ENCODE measurements at places on chromosomes 2 and 18.
A peak's percentile ranks its signal among the peaks of the same experiment; 100 is the strongest.

- peak; percentile 59 for DNase-seq
Measured at GRCh38 chr2:64846177-64846576, 143.0 kb upstream of the SLC1A4 start.

GRCh38 chr2:219643788-219644398, 16.5 kb downstream of the SLC4A3 start:
- DNase-seq = no peak

DNA sequence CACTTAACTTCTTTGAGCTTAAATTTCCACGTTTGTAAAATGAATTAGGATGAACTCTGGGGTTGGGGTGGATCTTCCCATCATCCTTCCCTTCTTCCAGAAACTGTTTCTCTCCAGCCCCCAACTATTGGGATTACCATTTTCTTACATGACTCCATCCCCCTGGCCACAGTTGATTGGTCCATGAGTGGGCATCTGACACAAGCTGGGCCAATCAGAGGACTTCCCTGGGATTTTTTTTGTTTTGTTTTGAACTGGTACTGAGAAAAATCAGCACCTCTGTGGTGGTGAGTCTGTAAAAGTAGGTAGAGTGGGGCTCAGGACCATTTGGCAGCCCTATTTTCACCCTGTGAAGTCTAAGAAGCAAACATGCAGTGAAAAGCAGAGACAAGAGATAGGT, 118.0 kb upstream of the SERTAD2 start:
- DNase-seq = no peak

GRCh38 chr18:65487569-65487968, 263.2 kb upstream of the CDH7 start:
- no peak for DNase-seq

DNA sequence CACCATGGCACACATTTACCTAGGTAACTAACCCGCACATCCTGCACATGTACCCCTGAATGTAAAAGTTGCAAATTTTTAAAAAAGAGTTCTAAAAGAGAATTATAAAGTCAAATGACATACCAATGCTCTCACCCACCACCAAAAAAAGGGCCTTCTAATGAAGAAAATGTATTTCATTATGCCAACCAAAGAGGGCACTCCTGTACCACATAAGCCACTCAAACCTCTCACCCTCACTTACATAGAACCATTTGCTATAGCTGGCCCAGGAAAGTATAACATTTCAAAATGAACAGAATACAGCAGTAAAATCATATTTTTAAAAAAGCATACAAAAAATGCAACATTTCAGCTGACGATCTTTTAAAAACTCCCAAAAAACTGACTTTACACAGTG, 241.5 kb upstream of the PKDCC start:
- no peak for DNase-seq

DNA sequence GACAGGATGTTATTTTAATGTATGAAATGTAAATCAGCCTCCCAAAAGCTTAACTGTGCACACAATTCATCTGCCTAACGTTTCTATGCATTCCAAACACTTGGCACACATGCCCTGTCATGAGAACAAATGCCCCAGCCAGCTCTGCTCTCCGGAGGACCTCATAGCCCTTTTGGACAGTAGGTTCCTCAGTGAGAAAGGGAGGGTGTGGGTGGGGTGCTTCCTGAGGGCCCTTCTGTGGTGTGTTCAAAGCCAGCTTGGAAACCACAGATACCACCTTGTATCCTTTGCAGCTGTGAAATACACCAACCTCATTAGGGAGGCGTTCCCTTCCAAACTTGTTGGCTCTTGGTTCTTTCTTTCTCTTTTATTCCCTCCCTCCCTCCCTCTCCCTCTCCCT, 102.2 kb upstream of the ASB18 start:
- DNase-seq = no peak

- DNase-seq = no peak
Measured at GRCh38 chr2:40668425-40668824, 216.5 kb upstream of the SLC8A1 start.

DNA sequence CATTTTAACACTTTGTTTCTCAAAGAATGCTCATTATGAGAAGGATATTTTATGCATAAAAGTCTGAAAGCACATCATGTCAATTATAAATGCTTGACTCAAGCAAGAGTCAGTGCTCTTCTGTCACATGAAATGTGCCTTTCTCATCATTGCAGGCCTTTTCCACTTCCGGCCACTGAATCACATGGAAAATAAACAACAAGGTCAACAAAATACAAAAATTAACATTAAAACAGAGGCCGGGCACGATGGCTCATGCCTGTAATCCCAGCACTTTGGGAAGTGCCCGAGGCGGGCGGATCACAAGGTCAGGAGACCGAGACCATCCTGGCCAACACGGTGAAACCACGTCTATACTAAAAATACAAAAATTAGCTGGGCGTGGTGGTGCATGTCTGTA, 480.6 kb downstream of the SPAG16 start:
- no peak for DNase-seq

GRCh38 chr2:131056204-131056931, 36.9 kb downstream of the FAM168B start:
- DNase-seq = no peak

DNA sequence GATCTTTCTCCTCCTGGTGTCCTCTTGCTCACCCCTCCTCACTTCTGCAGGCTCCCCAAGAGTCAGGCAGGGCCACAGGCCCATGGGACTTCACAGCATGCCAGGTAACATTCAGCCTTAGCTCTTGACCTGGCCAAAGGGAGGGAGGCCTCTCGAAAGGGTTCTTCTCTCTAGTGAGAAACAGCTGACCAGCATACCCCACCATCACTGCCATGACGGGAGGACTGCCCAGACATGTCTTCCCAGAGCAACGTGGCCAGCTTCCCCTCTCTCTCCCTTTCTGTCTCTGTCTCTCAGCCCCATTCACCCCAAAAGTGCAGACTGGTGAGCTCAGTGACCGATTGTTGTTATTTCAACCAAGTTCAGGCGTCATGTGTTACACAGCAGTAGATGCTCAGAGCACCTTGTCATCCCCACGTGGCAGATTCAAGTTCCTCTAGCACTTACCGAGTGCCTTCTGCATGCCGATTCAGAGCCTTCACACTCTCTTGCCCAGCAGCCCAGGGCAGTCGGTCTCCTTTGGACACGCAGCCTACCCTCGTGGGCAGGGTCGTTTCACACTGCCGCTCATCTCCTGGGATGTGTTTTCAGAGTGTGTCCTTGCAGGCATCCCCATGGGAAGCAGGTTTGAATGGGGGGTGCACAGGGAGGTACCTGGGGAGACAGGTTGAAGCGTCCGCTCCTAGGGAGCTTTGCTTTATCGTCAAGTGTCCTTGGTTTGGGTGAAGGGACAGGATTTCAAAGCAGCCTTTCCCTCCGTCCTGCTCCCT, 259.9 kb downstream of the NDUFA10 start:
- DNase-seq = no peak

DNA sequence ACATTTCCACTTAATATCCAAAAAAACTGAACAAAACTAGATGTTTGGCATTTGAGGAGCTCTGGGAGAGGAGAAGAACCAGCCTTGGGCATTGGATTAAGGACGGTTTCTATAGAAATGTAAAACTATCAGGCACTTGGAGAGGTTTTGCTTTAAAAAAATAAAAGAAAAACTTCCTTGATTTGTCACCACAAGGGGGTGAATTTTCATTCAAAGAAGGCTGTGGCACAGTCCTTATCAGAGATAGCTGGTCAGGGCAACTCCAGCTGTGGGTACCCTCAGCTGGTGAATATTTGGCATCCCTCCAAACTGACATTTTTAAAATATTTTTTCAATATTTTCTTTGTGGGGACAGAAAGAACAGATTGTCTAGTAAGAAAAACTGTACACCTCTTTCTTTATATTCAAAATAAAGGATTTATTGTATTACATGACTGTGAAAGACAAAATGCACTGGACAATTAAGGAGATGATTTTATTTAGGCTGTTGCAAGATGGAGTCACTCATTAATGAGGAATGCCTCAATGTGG, 46.1 kb upstream of the TBC1D8 start:
- DNase-seq = no peak

GRCh38 chr2:168948621-168949212, 47.6 kb downstream of the G6PC2 start:
- DNase-seq = no peak

GRCh38 chr18:61735564-61736102, 157.2 kb downstream of the RNF152 start:
- no peak for DNase-seq

GRCh38 chr2:221286406-221286805, 285.7 kb downstream of the EPHA4 start:
- no peak for DNase-seq

GRCh38 chr2:26285931-26286330, 41.2 kb downstream of the HADHB start:
- DNase-seq = no peak

GRCh38 chr2:186558512-186559276, 31.2 kb upstream of the ITGAV start:
- DNase-seq = peak; percentile 41

DNA sequence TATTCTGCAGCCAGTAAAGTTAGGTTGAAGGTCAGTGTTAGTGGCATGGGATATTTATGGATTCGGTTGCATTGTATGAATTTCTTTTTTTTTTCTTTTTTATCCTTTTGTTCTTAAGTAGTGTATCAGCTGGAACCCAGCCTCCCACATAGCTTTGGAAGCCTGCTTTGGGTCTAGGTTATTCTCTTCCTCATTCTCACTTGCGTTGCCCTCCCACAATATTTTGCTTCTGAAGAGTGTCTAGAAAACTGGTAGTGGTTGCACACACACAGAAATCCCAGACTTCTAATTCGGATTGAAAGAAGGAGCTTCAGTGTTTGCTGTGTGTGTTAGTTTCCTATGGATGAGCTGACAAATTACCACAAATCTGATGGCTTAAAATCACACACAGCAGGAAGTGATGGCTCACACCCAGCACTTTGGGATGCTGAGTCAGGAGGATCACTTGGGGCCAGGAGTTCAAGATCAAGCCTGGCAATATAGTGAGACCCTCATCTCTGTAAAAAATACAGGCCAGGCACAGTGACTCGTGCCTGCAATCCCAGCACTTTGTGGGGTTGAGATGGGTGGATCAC, 104.8 kb downstream of the ARL4C start:
- DNase-seq = no peak

- DNase-seq = no peak
Measured at GRCh38 chr2:110126906-110127305, 11.3 kb upstream of the MALL start.

DNA sequence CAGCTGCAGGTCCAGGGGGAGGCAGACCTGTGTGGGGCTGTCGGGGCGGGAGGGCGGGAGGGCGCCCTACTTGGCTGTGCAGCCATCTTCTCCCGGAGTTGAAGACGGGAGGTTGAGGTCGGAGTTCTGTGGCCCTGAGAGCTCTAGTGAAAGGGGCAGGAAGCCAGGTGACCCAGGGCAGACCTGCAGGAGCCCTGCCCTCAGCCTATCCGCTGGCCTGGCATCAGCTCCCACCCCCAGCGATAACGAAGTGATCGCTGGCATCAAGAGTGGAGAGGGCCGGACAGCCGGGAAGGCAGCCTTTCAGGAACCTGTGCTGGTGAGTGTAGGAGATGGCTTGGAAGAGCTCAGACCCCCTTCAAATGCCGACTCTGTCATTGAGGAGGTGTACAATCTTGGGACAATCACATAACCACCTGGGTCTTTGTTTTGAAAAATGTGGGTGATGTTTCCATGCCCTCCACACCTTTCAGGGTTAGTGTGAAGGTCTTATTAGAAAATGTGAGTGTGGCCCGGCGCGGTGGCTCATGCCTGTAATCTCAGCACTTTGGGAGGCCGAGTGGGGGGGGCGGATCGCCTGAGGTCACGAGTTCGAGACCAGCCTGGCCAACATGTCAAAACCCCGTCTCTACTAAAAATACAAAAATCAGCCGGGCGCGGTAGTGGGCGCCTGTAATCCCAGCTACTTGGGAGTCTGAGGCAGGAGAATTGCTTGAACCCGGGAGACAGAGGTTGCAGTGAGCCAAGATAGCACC, 1.3 kb downstream of the ARHGEF4 start:
- no peak for DNase-seq

- peak; percentile 77 for DNase-seq
Measured at GRCh38 chr18:32362484-32362883, 108.2 kb downstream of the GAREM1 start.

DNA sequence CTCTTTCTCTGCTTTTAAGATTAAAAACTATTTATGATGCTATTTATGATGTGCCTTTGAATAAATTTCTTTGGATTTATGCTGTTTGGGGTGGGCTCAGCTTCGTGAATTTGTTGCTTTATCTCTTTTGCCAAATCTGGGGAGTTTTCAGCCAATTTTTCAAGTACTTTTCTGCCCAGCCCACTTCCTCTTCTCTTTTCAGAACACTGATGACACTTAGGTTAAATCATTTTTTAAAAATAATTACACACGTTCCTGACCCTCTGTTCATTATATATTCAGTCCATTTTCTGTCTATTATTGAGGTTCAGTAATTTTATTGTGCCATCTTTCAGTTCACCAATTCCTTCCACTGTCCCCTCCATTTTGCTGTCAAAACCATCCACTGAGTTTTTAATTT, 14.8 kb upstream of the BCL2L11 start:
- DNase-seq = no peak

- peak; percentile 33 for DNase-seq
Measured at GRCh38 chr2:71609958-71610357, 156.6 kb downstream of the DYSF start.

DNA sequence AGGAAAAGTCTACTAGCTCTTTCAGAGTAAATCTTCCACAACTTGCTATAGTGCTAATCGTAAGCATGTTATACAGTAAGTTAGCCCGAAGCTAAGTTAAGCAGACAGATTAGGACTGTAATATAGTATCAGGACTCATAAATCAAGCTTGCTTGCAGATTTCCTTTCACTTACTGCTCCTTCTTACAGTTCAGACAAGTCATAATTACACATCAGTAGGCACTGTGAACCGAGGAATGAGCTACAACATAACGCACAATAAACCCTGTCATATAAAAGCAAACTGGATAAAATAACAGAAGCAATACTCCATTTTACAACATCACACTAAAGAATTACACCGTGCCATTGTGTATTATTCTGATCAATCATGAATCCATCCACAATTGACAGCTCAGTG, 832.6 kb upstream of the ZEB2 start:
- DNase-seq = no peak

DNA sequence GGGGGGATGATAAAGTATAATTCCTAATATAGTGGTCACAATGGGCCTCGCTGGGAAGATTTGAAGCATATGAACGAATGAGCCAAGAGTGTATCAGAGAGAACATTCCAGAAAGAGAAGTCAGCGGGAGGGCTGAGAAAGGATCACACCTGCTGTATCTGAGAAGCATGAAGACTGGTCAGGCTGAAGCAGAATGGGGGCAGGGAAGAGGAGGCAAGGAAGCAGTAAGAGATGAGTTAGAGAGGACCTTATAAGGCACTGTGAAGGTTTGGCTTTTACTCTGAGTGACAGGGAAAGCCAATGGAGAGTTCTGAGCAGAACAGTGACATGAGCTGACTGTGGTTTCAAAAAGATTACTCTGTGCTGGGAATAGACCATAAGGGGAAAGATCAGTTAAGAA, 73.5 kb downstream of the CHN1 start:
- peak; percentile 52 for DNase-seq

DNA sequence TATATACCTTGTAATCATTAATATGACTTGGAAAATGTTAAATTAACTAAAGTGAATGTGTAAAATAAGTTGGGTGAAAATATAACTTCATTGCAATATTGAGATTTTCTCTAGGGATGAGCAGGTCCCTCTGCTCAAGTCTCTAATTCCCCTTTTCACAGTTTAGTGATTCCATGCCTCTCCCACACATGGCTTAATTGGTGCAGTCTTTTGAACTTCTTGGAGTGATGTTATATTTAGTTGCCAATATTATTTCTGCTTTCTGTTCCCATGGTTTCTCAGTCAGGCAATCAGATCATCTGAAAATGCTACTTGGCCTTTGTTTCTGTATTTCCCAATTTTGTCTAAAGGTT, 233.7 kb upstream of the SPOPL start:
- no peak for DNase-seq
